ENCODE measurements at places on chromosomes 1 and 21. TPM values are rescaled to one million over a fixed set of nuclear protein-coding genes. Genes with fewer than 3 reads are reported as not detected.

DNA sequence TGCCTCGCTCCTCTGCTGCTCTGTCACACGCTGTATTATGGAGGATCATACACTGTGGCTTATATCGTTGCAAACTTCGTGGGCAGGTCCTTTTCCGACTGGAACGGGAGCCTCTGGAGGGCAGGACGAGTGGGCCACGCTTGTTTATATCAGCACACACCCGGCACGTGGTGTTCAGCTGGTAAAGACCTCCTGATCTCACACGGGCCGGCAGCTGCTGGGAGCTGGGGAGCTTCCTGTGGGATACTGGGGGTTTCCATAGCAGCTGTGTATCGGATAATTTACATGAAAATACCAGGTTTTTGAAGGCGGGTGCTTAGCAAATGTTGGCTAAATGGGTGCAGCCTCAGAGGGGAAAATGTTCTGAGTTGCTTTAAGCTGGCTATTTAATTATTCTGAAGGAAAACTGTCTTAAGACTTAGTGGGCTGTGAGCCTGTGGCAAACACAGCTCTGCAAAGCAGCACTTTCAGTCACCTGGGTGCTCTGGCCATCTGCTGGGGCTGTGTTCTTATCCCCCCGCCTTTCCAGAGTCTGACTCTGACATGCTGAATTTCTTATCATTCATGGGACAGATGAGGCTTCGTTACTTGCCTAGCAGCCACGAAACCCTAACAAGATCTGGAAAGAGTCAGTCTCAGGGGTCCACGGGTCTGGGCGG lies 103.6 kb upstream of the GCLM start:
- DNase-seq, result no peak

GRCh38 chr1:90781534-90781933 lies 64.4 kb upstream of the BARHL2 start:
- DNase-seq, result no peak

GRCh38 chr1:69413129-69413528 lies 154.6 kb upstream of the LRRC7 start:
- no peak for DNase-seq

DNA sequence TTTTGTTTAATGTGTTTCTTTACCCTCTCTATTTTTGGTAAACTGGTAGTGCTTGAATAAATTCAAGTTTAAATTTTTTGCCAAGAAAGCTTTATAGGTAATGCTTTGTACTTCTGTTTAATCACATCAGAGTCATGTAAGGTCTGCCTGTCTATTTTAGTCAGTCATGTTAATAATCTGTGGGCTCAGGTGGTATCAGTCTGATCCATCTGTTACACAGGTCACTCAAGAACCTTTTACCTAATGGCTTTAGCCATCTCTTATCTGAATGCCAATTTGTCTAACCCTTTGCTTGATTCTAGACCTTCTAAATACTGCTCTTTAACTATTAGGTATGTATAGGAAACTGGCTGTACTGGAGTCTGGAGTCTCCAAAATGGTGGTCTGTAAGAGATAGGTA lies 16.6 kb downstream of the MDM4 start:
- DNase-seq, result no peak

GRCh38 chr1:248404024-248404423 lies 1.2 kb downstream of the OR2T1 start:
- no peak for DNase-seq

GRCh38 chr1:172960019-172960418 lies 90.7 kb downstream of the TNFSF18 start:
- no peak for DNase-seq

DNA sequence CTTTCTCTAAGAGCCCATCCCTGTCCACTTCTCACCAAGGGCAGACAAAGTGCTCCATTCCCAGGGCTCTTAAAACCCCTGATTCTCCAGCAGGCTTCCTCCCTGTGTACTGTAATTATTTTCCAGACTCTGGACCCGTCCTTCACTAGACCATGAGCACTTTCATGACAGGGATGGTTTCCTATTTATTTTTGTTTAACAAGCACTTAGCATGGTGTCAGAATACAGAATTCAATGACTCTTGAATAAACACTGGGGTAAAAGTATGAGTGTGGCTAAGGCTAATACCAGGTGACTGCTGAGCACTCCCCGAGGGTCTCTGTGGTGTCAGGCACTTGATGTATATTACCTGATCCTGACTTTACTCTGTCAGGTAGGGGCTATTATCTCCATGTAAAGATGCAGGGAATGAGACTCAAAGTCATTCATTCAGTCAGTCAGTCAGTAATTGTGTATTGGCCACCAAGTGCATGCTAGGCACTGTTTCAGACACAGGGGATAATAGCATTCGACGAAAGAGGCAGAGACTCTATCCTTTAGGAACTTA lies 47.2 kb downstream of the C1orf21 start:
- DNase-seq, result no peak

The TAF1A gene
- total RNA-seq, result 4.1 TPM

The TLR5 gene
- 2.8 TPM for total RNA-seq

The ACTN2 gene
- total RNA-seq, result not detected

The PRKAA2 gene
- not detected for total RNA-seq

Data from T-helper 17 cell (primary cell).